ENCODE measurements at places on chromosomes 13 and 19. TPM values are rescaled to one million over a fixed set of nuclear protein-coding genes. Genes with fewer than 3 reads are reported as not detected.

GRCh38 chr13:97385854-97386253, 48.1 kb upstream of the RAP2A start:
- no peak for DNase-seq

DNA sequence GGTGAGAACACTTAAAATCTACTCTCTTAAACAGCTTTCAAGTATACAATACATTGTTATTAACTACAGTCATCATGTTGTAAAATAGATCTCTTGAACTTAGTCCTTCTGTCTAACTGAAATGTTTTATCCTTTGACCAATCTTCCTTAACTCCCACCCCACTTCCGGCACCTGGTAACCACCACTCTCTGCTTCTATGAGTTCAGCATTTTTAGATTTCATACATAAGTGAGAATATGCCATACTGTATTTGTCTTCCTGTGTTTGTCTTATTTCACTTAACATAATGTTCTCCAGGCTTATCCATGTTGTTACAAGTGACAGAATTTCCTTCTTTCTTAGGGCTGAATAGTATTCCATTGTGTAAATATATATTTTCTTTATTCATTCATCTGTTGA, 144.1 kb upstream of the TRPC4 start:
- no peak for DNase-seq

Gene CD33
- 2.1 TPM for total RNA-seq

DNA sequence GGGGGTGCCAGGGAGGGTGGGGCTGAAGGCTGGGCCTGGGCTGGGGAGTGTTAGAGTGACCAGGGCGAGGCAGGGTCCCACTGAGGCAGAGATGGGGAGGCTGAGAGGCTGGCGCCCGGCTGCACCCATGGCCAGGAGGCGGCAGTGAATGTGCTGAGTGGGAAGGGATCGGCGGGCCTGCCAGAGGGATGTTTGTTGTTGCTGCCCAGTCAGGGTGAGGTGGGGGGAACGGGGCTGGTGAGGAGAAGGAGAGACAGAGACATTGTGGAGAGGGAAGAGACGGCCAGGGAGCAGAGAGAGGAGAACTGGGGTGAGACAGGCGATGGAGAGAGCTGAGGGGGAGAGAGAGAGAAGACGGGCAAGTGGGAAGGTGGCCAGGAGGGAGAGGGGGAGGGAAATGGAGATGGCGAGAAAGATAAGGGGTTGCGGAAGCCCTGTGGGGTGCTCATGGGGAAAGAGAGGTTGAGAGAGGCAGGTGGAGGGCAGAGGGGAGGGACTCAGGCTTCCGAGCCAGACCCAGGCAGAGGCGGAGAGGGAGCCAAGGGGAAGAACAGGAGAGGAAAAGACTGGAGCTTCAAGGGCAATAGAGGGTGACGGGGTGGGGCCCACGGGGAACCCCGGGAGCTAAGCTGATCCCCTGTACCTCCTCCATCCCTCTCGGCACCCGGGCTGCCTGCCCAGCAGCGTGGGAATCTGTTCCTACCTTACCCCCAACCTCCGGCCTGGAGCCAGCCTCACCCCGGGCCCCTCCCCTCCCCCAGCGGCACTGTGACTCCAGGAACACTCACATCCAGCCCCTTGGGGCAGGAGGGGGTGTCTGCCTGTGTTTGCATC, 690 bp upstream of the B3GNT8 start:
- peak; percentile 89 for DNase-seq

Gene LRRC25
- total RNA-seq: 2.2 TPM

GRCh38 chr13:43558326-43558725, 228.4 kb downstream of the ENOX1 start:
- DNase-seq: no peak

Gene TNNT1
- 24.0 TPM for total RNA-seq

Gene LRRC63
- total RNA-seq: not detected

Gene KLK3
- total RNA-seq: 0.13 TPM

Gene FFAR3
- total RNA-seq: not detected

GRCh38 chr13:48942131-48942530, 33.6 kb upstream of the FNDC3A start:
- no peak for DNase-seq

Gene OR7C1
- 2.2 TPM for total RNA-seq

Gene PCSK4
- total RNA-seq: 1.2 TPM

DNA sequence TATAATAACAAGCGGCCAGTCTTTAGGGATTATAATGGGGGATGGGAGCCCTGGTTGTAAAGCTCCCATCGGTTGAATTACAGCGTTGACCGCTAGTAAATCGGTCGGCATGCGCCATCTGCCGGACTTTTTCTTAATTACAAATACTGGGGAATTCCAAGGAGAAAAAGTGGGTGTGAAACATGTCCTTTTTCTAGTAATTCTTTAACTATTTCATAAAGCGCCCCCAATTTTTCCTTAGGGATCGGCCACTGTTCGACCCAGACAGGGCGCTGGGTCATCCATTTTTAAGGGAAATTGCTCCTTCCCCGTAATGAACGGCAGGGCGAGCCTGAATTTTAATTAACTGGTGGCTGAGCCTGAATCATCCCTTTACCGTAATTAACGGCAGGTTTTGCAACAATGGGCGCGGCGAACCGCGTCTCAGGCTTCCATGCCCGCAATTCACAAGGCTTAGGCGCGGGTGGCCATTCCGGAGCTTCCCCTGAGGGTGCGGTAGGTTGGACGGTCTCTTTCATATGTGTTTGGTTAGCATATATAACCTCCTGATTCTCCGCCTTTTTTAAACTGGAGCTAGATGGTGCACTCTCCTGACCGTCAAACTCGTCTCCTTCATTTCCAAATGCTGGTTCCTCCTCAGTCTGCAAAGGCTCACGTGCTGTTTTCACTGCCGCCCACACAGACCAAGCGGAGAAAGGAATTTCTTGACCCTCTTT, 30.2 kb upstream of the EVI5L start:
- peak; percentile 64 for DNase-seq

GRCh38 chr19:14944456-14944855, 3.2 kb downstream of the OR7C2 start:
- DNase-seq: no peak

Gene SYT3
- total RNA-seq: 0.29 TPM

Gene ZNF497
- 1.5 TPM for total RNA-seq

DNA sequence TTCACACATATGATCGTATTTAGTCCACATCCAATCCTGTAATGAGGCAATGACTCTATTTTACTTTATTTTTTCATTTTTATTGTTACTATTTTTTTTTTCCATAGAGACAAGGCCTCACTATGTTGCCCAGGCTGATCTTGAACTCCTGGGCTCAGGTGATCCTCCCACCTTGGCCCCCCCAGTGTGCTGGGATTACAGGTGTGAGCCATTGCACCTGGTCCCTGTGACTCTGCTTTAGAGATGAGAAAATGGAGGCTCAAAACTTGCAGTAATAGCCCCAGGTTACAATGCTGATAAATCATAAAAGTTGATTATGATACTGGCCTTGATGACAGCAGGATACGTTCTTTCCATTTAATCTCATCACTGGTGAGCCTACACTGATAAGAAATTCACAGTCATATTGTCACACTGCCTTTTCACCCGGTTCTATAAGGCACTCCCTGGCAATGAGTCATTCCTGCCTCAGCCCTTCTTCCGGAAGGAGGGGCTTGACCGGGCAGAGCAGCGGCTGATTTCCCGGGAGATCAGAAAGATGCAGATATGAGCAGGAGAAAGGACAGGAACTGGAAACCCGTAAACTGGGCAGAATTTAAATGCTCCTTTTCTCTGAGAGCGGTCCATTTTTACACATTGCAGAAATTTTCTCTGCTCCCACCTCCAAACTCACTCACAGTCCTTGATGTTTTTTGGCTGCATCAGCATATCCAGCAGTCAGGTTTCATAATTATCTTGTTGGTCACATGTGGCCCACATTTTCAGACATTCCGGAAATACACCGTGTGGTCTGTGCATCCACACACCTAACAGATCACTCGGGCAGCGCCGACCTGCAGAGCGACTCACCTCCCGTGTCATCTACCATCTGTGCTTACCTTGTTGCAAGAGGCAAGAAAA, 616.4 kb downstream of the EFNB2 start:
- no peak for DNase-seq

DNA sequence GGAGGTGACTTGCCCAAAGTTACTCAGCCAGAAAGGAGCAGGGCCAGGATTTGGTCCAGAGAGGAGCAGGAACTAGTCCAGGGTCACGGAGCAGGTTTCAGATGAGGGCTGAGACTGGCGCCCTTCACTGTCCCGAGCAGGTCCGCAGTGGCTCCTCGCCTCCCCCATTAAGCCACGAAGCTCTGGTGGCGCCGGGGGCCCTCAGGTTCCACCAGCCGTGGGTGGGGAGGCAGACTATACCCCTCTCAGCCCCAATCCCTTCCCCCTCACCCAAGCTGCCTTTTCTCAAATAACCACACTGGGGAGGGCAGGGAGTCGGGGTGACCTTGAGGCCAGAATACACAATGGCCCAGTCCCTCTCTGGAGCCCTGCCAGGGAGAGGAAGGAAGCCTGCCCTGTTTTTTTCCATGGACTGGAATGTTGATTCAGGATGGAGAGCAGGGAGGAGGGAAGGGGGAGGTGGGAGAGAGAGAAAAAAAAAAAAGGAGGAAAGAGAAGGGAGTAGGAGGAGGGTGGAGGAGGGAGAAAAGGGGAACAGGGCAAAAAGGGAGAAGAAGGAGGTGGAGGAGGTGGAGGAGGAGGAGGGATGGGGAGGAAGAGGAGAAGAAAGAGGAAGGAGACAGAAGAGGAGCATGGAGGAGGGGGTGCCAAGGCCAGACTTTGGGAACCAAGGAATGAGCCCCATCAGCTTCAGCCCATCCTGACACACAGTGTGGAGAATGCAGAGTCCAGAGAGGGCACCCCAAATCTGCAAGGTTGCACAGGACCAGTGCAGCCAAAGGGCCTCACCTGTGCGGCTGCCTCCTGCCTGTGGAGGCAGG, 19.7 kb downstream of the CEACAM16 start:
- DNase-seq: no peak

Gene PRKCSH
- 121 TPM for total RNA-seq

- DNase-seq: no peak
Measured at GRCh38 chr13:49833402-49833801, 40.9 kb upstream of the KPNA3 start.

Gene SMARCA4
- 78.4 TPM for total RNA-seq

Gene RPL18A
- total RNA-seq: 3,301 TPM

Gene KISS1R
- 0.88 TPM for total RNA-seq

- DNase-seq: no peak
Measured at GRCh38 chr19:48616041-48616436, 1.2 kb upstream of the FAM83E start.

DNA sequence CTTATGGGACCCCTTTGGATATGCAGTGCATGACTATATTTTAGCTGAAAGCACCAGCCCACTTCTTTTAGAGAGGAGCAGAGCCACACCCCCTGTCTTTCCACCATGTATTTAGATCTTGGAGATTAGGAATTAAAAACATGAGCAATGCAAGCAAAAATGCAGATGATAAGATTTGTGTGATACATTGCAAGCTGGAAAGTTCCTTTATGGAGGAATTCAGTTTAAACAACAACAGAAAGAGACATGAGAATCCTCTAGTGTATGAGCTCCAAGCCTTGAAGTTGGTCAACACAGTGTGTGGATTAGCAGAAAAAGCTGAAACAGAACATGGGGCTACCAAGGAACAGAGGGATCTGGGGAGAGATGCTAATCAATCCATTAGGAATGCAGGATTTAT, 529.8 kb upstream of the NBEA start:
- DNase-seq: no peak

GRCh38 chr13:44879452-44880058, 109.7 kb downstream of the NUFIP1 start:
- no peak for DNase-seq

Gene SPRED3
- total RNA-seq: 0.34 TPM

DNA sequence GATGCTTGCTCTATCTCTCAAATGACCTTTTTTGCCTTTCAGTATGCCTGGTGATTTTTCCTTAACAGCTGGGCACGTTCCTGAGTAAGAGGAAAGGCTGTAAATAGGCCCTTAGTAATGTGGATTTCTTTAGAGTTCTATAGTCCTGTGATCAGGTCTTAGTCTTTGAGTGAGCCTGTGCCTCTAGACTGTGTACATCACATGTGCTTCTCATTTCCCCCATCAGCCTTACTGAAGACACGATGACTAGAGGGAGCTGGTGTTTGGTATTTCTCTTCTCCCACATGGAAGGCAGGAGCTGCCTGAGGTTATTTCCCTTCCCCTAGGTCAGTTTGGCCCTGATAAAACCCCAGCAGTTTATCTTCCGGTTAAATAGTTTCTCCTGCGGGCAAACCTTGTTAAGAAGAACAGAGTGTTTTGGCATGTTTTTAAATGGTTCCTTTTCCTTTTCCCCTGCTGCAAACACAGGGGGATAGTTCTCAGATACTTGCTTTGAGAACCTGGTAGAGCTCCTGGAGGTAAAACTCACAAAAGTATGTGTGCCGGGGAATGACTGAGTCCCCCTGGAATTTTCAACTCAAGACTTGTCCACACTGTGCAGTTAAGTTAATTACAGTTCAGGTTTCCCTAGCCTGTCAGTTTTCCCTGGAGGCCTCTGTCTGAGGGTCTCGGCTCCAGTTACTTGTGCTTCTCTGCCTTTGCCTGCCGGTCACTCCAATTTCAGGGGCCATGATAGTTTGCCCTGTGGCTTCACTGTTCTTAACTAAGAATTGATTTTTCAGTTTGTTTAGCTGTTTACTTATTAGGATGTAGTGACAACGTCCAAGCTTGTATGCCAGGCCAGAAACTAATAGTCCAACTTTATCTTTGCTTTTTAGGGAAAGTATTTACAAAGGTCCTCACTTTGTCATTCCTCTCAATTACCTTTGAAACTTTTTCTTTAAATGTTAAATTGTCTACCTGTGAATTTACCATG, 94.4 kb downstream of the URI1 start:
- no peak for DNase-seq

GRCh38 chr13:54445453-54445852, 1416.8 kb downstream of the OLFM4 start:
- DNase-seq: no peak

GRCh38 chr19:19269952-19270694, 3.0 kb downstream of the TM6SF2 start:
- no peak for DNase-seq

DNA sequence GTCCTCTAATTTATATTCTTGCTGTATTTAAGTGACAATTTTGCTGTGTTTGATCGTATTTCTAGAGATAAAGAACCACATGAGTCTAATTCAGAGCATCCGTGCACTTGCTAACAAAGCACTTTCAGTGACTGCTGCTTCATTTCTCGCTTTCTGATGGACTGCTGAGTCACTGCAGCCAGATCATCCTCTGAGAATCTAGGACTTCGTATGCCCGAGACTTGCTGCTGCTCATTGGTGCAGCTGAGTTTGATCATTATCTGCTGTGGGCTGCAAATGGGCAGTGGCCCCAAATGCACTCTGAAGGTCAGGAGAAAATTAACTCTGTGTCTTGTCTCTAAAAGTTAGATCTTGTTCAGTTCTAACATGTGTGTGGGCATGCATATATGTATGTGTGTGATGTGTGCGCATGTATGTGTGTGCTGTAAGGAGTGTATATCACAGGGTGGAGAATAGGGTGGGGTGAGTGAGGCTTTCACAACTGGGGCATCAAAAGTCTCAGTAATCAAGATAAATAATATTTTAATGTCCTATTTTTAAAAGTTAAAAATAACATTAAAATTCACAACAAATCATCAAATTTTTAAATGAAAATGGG, 342.6 kb downstream of the MTUS2 start:
- DNase-seq: no peak

Gene LIM2
- total RNA-seq: not detected
